NAMALWA (cell line): ENCODE measurements at places on chromosomes 11 and 22.
A peak's percentile ranks its signal among the peaks of the same experiment; 100 is the strongest.

GRCh38 chr11:61949169-61950034 is 749 bp upstream of the BEST1 start:
- DNase-seq, result peak; percentile 86

- no peak for DNase-seq
Measured at GRCh38 chr11:30535818-30536217, 50.3 kb downstream of the MPPED2 start.

DNA sequence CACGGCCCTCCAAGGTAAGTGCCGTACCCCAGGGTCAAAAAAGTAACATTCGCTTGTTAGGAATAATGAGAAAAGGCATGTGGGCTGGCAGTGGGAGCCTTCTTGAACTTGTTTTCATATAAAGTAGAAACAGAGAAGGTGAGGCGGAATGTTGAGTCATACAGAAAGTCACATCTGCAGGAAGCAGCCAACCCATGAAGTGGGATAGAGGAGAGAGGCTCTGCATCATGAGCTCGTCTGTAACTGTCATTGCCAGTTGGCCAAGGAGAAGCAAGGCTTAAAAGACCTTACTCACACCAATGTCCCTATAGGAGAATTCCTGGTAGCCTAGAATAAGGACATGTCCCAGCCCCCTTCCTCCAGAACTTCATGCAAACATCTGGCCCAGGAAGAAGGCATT is 253.3 kb downstream of the BUD13 start:
- DNase-seq, result no peak

DNA sequence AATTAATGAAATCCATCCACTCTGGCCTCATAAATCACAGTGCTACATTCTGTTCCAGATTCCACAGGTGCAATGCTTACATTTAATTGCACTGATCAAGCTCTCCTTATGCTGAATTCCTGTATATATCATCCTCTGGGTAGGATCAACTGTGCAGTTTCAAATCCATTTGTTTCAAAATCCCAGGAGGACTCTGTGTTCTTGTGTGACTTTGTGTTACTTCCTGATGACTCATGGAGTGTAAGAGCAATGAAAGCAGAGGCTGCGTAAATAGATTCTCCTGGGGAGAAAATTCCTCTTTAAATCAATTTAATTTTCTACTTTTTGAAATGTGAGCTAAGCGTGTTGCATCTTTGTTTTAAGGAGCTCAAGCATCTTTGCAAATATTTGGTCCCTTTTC is 752.7 kb downstream of the METTL15 start:
- DNase-seq, result no peak

- DNase-seq, result no peak
Measured at GRCh38 chr11:64858467-64859263, 14.2 kb upstream of the CDC42BPG start.

DNA sequence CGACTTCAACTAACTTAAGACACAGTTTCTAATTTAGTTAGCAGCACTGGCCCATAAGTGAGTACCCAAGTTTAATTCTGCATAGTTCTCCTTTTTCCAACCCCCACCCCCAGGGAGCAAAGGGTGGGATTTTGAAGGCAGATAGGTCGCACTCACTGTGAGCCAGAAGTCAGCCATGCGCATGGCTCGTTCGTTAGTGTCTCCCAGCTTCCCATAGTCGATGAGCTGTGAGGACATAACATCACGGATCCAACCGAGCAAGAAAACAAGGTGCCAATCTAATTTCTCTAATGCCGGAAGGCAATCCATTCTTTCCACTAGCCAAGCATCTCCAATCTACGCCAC is 577 bp downstream of the MRPL17 start:
- DNase-seq, result no peak

GRCh38 chr11:74534216-74534945 is 40.9 kb upstream of the LIPT2 start:
- DNase-seq, result no peak

GRCh38 chr11:112174789-112175598 is at the start of gene BCO2:
Gene BCO2, plus strand, starts transcription at chr11:112175512. Its CDS starts 90 bp downstream, at chr11:112175602.
- peak; percentile 77 for DNase-seq

- DNase-seq, result no peak
Measured at GRCh38 chr11:12075291-12075690, 35.1 kb upstream of the MICAL2 start.

GRCh38 chr11:126317756-126318573 is 14.1 kb downstream of the DCPS start:
- DNase-seq, result no peak

DNA sequence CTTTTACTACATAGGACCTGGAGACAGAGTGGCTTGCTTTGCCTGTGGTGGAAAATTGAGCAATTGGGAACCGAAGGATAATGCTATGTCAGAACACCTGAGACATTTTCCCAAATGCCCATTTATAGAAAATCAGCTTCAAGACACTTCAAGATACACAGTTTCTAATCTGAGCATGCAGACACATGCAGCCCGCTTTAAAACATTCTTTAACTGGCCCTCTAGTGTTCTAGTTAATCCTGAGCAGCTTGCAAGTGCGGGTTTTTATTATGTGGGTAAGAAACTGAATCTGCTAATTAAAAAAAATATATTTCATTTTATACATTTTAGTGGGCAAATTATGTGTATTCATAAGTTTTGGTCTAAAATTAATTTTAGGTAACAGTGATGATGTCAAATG is 7.8 kb downstream of the BIRC3 start:
- DNase-seq, result no peak

DNA sequence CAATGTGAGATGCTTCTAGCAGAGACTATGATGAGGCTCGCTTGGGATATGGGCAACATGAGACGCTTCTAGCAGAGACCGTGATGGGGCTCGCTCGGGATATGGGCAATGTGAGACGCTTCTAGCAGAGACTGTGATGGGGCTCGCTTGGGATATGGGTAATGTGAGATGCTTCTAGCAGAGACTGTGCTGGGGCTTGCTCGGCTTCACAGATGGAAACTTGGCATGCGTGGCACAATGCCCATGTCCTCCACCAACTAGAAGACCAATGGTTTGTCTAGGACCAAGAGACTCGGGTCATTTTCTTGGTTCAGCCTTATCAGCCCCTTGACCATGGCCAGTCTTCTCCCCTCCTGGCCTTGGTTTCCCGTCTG is 7.1 kb downstream of the MYEOV start:
- no peak for DNase-seq

GRCh38 chr11:115168229-115168671 is 336.0 kb downstream of the CADM1 start:
- DNase-seq, result no peak

DNA sequence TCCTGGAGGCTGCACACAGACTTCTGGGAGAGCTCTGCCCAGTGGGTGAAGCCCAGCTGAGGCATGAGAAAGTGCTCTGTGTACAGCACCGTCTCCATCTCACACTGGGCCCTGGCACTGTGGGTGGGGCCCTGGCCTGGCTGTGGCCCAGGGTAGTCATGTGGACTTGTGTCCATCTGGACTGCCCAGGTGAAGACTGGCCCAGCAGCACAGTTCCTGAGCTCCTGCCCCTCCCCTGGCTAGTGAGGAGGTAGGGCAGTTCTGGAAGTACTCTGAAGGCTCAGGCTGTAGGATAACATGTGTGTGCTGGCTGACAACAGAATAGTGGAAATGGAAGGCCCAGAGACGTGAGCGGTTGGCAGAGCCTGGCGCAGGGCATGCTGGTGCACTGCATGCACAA is 35.4 kb downstream of the RSPH14 start:
- no peak for DNase-seq

DNA sequence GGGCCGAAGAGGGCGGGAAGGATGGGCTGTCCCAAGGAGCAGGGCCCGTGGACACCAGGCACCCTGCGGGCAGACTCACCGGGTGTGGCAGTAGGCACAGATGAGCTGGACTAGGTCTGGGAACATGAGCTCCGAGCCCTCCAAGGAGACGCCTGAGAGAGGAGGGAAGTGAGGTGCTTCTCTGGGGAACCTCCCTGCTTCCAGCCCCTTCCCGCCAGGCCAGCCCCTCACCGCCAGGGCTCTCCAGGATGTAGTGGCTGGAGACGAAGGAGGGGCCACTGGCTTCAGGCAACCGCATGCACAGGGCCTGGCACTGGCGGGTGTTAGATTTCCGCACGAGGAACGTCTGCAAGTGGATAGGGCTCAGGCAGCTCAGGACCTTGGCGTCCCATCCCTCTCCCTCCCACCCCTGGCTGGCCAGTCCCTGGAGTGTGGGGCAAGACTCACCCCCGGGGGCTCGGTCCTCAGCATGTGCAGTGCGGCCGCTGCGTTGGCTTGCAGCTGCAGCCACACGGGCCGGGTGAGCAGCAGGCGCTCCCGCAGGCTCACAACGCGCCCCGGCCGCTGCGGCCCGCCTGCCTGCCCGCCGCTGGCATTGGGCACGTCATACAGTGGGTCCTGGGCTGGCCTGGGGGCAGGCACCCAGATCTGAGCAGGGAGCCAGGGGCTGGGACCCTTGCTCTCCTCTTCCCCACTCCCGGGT is 552 bp downstream of the RIN1 start:
- no peak for DNase-seq

DNA sequence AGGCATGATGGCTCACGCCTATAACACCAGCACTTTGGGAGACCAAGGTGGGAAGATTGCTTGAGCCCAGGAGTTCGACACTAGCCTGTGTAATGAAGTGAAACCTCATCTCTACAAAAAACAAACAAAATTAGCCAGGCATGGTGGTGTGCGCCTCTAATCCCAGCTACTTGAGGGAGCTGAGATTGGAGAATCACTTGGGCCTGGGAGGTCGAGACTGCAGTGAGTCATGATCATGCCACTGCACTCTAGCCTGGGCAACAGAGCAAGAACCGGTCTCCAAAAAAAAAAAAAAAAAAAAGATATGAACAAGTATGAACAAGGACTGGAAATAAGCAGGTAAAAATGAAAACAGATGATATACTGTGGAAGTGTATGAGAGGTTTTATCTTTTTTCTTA is 54.1 kb upstream of the SOX6 start:
- DNase-seq, result no peak

DNA sequence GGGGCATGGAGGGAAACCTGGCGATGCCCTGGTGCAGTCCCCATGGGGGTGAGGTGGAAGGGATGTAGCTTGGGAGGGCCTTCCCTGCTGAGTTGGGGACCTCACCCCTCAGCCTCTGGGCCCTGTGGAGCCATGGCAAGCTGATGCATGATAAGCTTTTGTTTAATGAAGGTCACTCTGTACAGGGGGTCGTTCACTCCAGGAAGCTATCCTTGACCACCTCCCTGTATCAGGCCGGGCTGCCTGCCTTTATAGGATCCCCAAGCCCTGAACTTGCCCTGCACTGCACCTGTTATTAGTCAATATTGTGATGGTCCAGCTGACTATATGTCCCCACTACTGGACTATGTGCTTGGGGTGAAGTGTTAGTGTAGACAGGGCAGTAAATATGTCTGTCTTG is 49.7 kb upstream of the MYEOV start:
- DNase-seq, result no peak
